ENCODE measurements at places on chromosomes 13 and 19.

DNA sequence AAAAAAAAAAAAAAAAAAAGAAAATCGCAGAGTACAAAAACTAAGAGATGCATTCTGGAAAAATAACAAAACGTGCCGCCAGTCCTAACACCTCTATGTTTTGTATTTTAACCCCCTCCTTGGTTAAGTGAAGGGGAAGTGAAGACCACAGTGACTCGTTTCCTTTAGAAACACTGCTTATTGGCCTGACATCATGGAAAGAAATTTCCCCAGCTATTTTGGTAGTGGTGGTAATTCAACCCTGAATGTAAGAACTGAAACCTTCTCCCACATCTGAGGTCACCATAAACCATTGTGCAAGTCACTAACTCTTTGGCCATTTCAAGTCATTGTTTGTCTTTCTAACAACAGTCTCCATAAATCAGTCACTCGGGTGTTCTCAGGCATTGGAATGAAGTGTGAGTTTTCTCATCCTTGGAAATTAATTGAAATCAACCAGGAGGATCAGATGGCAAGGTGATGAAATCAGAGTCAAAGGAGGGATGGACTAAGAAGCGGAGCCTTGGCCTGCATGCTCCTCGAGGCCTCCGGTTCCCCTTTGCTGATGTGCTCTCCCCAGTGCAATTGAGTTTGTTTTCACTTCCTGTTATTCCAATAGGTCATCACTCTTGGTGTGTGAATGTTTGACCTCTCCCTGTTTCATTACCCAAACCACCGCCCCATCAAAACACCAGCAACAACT lies 443.9 kb downstream of the FGF9 start:
- peak; percentile 20 for DNase-seq

GRCh38 chr19:5585461-5586299 lies 17.9 kb upstream of the TINCR start:
- peak; percentile 20 for DNase-seq

- no peak for DNase-seq
Observed at GRCh38 chr13:113794086-113794485, 35.1 kb downstream of the TMEM255B start.

GRCh38 chr13:31012655-31013024 lies 80.2 kb downstream of the TEX26 start:
- no peak for DNase-seq

DNA sequence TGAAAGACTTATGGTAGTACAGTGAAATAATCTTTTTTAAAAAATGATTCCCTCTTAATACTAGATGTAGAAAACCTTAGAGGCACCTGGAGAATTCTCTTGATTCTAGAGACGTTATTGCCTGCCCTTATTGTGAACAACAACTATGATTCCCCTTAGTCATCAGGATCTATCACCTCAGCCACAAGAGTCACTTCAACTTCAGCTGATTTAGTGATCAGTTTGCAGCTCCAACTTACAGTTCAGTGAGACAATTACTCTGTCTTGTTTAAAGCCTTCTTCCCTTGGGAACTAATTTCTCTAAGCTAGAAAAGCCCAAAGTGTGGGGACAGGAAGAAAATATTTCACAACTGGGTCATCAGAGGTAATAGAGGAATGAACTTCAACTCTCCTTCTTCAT lies 254.3 kb upstream of the SLITRK1 start:
- DNase-seq = no peak

GRCh38 chr13:111217641-111218040 lies 102.5 kb downstream of the ARHGEF7 start:
- no peak for DNase-seq

- DNase-seq = no peak
Observed at GRCh38 chr19:33171916-33172359, 22.2 kb upstream of the LRP3 start.

DNA sequence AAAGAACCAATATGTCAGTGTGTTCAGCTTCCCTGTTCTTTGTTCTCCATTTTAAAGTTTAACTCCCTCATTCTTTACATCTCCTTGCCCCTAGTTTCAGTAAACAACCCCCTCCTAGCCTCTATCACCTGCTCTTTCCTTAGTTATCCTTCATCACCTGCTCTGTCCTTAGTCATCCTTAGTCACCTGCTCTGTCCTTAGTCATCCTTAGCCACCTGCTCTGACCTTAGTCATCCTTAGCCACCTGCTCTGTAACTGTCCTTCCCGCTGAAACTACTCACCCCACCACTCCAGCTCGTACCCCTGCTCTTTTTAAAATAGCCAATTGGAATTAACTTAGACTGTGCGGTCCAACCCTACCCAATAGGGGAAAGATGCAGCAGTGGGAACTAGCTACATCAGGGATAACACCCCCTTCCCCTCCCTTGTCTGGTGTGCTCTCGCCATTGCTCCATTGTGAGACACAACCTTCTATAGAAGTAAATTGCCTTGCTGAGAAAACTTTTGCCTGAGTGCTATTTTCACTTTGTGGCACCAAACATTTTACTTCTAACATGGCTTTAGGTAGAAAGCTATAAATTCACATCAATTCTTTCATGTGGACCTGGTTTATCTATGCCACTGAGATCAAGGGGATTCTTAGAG lies 16.2 kb downstream of the EDNRB start:
- no peak for DNase-seq

DNA sequence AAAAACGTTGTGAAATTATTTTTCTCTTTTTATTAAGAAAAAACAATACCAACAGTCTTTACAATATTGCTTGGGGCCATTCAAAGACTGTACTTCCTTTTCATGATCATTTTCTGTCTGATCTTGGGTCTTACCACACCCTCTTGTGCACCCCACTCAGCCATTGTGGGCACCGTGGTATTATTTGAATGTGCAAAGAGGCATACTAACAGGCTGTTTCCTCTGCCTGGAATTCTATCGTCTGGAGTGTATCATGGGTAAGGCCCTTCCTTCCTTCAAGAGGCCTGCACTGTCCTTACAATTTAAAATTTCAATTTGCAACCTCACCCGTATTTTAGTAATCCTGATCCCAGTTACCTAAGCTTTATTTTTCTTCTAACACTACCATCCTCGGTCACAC lies 76.5 kb downstream of the FGF14 start:
- DNase-seq = no peak

DNA sequence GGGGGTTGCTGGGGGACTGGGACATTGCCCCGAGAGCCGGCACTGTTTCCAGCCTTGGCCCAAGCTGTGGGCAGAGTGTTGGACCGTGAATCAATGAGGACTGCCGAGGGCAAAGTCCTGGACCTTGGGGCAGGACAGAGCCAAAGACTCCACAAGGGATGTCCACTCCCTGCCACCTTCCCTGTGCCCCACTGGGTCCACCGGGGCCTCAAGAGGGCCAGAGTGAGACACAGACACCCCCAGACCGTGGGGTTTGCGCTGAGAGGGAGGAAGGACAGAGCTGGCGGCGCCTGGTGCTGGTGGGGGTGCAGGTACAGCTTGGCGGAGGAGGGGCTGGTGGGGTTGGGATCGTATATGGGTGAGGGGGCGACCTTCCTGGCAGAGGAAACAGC lies 11.8 kb downstream of the MAST3 start:
- DNase-seq = no peak

DNA sequence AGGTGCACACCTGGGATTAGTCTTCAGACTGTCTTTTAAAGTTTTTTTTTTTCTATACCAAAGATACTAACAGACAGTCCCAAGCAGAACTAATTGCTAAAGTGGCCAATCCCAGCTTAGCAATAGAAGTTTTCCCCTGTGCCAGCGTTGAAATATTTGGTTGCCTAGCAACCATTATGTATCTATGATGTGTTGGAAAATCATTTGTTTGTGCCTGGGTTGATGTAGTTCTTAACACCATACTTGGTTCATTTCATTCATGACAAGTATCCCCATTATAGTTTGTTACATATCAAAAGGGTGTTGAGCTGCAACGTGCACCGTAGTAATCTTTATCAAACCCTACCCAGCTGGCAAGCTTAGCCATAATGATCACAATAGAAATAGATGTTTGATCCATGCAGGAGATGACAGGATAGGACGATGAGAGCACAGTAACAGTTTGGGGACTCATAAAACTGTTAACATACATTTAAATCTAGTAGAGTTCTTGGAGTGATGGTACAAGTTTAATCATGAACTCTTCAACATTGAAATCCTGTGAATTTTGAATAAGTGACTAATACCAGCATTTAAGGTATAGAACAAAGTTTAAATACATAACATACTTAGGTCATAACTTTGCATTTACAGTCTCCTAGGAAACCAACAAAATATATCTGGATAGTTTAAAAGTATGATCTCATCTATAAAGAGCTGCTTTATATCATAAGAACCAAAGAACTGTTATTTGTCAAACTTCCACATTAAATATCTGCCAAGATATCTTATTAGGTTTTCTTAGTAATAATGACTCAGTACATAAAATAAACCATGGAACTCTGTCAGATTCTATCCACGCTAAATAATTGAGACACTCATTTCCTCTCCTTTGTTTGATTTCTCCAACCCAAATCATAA lies 73.4 kb downstream of the MBNL2 start:
- no peak for DNase-seq

- DNase-seq = no peak
Observed at GRCh38 chr13:25732111-25732865, 319.5 kb downstream of the SHISA2 start.

DNA sequence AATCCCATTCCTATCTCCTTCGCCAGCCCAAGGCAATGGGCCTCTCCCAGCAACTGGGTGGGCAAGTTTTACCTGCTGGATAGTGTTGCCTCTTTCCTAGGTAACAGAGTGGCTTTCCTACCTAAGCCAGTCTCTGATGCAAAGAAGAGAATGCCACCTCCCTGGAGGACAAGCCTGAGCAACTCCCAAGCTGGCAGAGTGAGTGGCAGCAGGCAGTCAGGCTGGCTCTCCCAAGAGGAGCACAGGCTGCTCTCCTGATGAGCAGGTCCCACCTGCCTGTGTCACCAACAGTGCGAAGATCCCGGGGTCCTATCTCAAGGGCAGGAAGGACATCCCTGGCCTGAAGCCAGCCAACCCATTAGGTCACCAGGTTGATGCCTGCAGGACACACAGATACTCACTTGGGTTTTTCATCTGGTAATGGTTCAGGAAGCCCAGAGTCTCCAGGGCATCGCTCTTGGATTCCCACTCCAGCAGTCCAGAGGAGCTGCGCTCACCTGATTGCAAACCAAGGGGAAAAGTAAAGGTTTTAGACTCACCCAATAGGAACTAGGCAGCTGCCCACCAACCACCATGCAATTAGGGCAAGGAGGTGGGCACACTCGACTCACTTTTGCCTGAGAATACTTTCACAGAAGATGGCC lies 5.5 kb upstream of the ECH1 start:
- DNase-seq = no peak

DNA sequence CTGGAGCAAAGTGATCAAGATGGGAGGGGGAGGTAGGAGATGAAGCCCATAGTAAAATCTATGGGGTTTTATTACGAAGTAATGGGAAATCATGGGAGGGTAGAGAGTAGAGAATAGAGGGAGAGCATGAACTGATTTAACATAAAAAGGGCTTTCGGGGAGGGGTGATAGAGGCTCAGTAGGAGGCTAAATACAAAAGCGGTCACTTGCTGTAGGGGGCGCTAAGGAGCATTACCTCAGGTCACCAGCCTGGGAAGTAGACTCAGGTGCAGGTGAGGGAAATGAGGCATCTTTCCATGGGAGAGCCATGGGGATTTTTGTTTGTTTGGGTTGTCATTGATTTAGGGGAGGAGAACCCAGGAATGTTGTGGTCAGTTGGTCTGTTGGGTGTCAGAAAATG lies 14.1 kb downstream of the KRTDAP start:
- no peak for DNase-seq

DNA sequence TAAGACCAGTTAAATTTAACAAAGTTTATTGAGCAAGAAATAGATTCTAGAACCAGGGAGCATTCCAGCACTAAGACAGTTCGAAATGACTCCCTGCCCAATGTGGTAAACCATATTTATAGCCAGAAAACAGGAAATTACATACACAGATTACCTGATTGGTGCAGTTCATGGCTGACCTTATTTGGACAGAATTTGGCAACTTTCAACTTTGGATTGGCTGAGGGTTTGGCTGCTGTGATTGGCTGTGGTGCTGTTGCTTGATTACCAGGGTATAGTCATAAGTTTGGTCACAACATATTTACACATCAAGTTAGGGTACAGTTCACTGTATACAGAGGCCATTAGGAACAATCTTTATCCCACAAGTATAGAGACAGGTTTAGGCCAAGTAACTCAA lies 984.8 kb upstream of the MIR17HG start:
- no peak for DNase-seq

GRCh38 chr19:49368711-49369358 lies 5.2 kb downstream of the DKKL1 start:
- DNase-seq = no peak

GRCh38 chr19:28694812-28695211 lies 518.1 kb downstream of the UQCRFS1 start:
- no peak for DNase-seq

DNA sequence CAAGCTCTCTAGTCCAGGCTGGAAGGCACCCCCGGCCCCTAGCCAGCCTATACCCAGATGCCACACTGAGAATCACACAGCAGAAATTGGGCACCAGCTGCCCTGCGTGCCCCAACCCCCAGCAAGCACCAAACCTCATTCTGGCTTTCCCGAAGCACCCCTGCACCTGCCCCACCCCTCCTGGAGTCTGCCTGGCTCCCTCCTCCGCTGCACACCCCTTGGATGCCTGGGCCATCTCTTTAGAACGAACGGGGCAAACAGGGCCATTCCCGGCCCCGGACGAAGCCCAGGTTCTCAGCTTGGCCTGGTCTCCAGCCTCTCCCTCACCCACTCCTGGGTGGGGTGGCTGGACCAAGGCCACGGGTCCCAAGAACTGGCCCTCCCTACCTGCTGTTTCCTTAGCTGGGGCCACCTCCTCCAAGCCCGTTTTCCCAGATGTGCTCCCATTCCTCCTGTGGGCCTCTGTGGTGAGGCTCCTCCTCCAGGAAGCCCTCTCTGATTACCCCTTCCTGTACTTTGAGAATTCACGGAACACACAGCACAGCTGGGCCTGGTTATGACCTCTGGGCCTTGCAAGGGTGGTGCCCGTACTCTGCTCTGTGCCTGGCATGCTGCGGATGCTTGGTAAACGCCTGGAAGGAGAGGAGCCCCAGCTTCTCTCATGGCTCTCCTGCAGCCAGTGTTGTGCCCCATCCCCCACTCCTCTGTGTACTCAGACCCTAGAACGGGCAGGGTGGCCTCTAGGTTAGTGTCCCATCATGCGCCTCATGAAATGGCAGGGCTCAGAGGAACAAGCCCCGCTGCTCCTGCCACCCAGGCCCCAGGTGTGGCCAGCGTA lies 21.4 kb downstream of the CEBPG start:
- no peak for DNase-seq

- no peak for DNase-seq
Observed at GRCh38 chr13:51999921-52000320, 11.3 kb downstream of the ATP7B start.

- no peak for DNase-seq
Observed at GRCh38 chr13:104385404-104385803, 1319.2 kb upstream of the SLC10A2 start.

GRCh38 chr13:110712081-110712848 lies 1.2 kb upstream of the ING1 start:
- DNase-seq = peak; percentile 83

DNA sequence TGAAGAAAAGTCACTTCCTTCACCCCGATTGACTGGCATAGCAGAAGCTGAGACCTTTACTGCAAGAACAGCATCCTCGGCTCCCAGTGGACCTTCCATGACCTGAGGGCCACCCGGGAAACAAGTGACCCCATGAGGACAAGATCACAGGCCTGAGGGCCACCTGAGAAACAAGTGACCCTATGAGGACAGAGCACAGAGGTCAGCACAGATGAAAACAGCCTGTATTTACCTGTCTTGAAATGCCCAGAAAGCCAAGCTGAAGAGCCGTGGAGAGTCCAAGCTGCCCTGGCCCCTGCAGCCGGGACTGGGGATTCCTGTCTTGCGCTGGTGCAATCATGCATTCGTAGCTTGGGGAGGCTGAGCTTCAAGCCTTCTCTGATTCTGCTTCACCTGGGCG lies 114.2 kb upstream of the SPACA7 start:
- DNase-seq = no peak

GRCh38 chr19:37127999-37128820 lies 44.3 kb downstream of the ZNF585A start:
- no peak for DNase-seq
